ENCODE measurements at places on chromosomes 3 and 15.

- DNase-seq: no peak
Observed at GRCh38 chr3:104669083-104669482, 697.6 kb upstream of the ALCAM start.

DNA sequence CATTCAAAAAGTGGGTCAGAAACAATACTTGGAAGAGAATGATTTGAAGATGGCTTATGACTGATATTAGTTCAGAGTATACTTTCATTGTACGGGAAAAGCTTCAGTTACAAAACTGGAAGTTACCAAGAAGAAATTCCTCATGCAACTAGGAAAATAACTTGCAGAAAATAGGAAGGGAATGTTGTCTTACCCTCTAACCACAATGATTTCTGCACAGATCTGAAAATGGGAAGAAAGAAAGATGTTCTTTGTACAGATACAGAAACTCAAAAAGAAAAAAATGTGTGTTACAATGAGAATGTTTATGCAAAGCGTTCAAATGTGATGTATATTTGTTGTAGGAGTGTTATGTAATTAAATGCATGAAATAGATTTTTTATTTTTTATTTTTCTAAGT lies 3.7 kb downstream of the ZNF280D start:
- no peak for DNase-seq

- no peak for DNase-seq
Observed at GRCh38 chr3:40534283-40534682, 9.5 kb downstream of the ZNF621 start.

- DNase-seq: no peak
Observed at GRCh38 chr3:45830121-45830520, 11.8 kb downstream of the LZTFL1 start.

Measured in ascending aorta (tissue), 2 donors.